ENCODE measurements at places on chromosomes 5 and 9.

- no peaks in the 10 kb centered on the region for H3K4me1 ChIP-seq
- no peak overlapping the region for H3K27ac ChIP-seq
- H3K27me3 ChIP-seq = peaks cover 7% of the 10 kb centered on the region
- H3K36me3 ChIP-seq = no peaks in the 10 kb centered on the region
Observed at GRCh38 chr9:130431536-130432303, 13.0 kb upstream of the ASS1 start.

GRCh38 chr9:127492616-127493015 is 41.3 kb downstream of the LRSAM1 start:
- H3K4me3 ChIP-seq = no peak overlapping the region
- H3K27me3 ChIP-seq = no peaks in the 10 kb centered on the region
- peaks cover 6% of the 10 kb centered on the region for H3K4me1 ChIP-seq

DNA sequence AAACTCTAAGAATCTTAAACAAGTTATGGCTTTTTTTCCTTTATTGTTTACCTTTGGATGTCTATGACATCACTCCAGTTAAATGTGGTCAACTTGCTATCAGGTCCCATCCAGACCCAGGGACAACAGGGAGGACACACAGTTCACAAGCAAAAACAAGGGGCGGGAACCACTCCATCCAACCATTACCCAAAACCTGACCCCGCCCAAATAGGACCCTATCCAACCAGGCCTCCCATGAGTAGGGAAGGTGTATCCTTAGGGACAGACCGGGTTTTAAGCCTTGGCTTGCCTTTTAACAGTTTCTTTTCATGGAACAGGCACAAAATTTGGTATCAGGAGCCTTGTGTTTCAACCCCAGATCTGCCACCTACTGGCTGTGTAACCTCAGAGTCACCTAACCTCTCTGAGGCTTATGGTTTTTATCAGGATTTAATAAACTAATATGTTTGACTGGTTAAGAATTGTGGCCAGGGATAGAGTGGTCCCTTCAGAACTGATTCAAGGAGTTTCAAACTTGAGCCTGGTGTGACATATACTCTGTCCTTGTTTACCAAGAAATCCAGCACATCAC is 127.7 kb upstream of the RAD23B start:
- no peak overlapping the region for H3K4me3 ChIP-seq
- no peak for DNase-seq
- no peaks in the 10 kb centered on the region for H3K4me1 ChIP-seq
- no peaks in the 10 kb centered on the region for H3K27me3 ChIP-seq
- H3K36me3 ChIP-seq = no peaks in the 10 kb centered on the region
- H3K27ac ChIP-seq = no peak overlapping the region

GRCh38 chr5:178068293-178068692 is 45.0 kb upstream of the N4BP3 start:
- H3K27me3 ChIP-seq = no peaks in the 10 kb centered on the region
- no peak overlapping the region for H3K4me3 ChIP-seq
- no peaks in the 10 kb centered on the region for H3K4me1 ChIP-seq
- DNase-seq = no peak

DNA sequence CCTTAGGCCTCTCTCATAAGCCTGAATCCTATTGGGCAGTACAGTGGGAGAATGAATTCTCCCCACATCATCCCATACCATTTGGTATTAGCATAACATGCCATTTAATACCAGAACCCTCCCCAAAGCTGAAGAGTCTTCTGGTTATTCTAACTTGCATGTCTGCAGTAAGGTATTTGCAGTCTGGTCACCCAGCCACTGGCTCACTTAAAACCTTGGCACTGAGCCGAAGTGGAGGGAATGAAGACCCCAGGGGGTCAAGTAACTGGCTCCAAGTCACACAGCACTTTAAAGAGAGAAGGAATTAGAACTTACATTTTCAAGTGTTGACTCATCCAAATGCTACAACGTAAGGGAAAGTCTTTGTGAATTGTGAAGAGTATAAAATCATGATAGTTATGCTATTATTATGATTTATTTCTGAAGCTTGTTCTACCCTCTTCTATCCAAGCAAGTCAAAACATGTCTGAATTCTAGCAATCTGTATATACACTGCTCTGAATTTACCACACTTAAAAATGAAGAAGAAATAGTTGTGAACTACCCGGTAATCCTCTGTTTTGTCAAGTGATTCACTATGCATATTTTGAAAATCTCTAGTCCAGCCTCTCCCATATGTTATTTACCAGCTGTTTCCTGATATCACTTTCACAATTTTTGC is 28.5 kb downstream of the GLRA1 start:
- H3K36me3 ChIP-seq = no peaks in the 10 kb centered on the region
- no peak overlapping the region for H3K4me3 ChIP-seq
- no peak overlapping the region for H3K27ac ChIP-seq
- no peaks in the 10 kb centered on the region for H3K27me3 ChIP-seq
- no peak for DNase-seq
- H3K4me1 ChIP-seq = peaks cover 16% of the 10 kb centered on the region

DNA sequence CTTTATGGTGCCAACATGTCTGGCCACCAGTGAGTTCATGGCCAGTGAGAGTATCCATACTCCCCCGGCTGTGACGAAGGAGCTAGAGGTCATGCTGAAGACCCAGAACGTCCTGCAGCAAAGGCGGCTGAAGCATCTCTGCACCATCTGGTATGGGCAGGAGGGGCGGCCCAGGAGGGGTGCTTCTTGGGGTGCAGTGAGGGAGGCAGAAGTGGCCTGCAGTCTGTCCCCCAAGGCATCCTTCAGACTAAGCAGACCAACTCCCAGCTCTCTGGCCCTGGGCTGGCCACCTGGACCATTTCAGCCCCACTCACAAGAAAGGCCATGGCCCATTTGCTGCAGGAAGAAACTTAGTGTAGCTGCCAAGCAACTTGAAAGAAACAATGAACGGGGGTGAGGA is 11.0 kb downstream of the CCDC180 start:
- DNase-seq = no peak
- no peaks in the 10 kb centered on the region for H3K27me3 ChIP-seq
- no peaks in the 10 kb centered on the region for H3K4me1 ChIP-seq
- no peak overlapping the region for H3K4me3 ChIP-seq

DNA sequence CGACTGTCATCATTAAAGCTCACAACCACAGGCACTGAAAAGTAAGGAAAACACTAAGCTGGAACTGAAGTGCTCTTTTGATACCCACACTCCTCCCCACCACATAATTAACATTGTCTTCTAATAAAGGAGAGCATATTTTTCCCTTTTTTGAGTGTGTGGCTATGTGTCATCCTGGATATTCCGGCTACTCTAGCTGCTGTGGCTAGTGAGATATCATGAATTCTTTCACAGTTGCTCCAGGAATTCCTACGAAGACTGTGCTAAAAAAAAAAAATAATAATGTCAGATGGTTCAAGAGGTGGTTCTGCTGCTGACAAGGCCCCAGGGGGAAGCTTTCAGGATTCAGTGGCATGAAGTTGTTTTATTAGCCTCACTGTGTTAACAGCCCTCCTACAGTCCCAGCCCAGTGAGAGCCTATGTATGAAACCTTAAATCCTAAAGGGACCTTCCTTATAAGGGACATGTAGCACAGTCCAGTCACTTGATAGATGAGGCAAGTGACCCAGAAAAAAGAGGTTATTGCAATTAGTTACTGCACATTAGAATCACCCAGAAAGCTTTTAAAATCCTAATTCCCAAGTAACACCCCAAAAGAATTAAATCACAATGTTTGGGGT is 46.6 kb downstream of the TMEM252 start:
- H3K4me1 ChIP-seq = no peaks in the 10 kb centered on the region
- H3K36me3 ChIP-seq = no peaks in the 10 kb centered on the region
- H3K27ac ChIP-seq = peak overlapping the region; percentile 45
- no peak for DNase-seq
- H3K27me3 ChIP-seq = no peaks in the 10 kb centered on the region

GRCh38 chr5:21680196-21680595 is 1172.9 kb downstream of the CDH12 start:
- H3K4me1 ChIP-seq = no peaks in the 10 kb centered on the region
- DNase-seq = no peak
- no peaks in the 10 kb centered on the region for H3K36me3 ChIP-seq
- H3K4me3 ChIP-seq = no peak overlapping the region

DNA sequence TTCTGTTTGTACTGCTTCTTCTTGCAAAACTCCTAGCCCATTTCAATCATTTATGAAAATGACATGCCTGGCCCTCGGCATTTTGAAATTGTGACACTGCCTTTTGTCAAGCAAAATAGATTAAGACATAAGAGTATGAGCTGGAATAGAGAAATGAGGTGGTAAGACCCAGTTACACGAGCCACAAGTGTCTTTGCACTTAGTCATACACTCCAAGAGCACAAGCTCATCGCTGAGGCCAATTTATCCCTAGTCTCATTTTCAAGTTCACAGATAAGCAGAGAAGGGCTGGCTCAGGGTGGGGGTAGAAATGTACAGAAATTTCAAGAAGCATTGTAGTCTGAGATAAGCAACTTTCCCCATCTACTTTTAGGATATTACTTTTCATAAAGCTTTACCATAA is 40.6 kb upstream of the MAP1B start:
- H3K4me3 ChIP-seq = no peak overlapping the region
- H3K27ac ChIP-seq = no peak overlapping the region
- H3K4me1 ChIP-seq = no peaks in the 10 kb centered on the region
- DNase-seq = no peak
- no peaks in the 10 kb centered on the region for H3K36me3 ChIP-seq

GRCh38 chr5:157266286-157267007 is 524 bp downstream of the CYFIP2 start:
- no peak for DNase-seq
- peak overlapping the region; percentile 70 for H3K4me3 ChIP-seq
- H3K27me3 ChIP-seq = no peaks in the 10 kb centered on the region
- H3K36me3 ChIP-seq = no peaks in the 10 kb centered on the region
- H3K4me1 ChIP-seq = peaks cover 21% of the 10 kb centered on the region

DNA sequence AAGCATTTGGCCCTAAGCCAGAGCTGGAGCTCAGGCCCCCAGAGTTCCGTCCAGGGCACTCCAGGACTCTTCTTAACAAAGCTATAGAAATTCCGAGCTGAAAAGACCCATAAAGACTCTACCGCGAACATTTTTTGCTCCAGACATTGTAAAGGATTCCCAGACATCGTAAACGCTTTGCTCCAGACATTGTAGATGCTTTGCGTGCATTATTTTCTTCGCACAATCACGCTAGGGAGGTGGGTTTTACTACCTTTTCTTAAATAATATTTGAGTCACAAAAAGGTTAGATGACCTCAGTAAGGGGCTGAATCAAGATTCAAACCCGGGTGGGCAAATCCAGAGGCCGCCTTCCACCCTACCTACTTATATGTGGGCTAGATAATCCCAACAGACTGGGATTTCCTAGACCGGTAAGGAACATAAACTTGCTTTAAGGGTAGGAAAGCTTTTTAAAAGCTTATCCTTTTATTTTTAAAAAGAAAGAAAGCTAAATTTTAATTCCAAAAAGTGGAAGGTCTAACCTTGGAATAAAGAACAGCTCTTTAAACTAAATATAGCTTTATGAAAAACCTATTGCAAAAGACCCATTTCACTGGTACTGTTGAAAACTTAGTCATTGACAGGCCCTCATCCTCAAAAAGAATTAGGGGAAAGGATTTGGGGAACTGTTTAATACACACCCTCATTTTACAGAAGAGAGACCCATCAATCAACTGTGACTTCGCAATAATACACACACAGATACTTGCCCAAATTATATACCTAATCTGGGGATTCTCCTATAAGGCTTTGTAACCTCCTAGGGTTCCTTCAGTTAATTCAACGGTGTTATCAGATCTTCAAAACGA is 822 bp upstream of the TNIP1 start:
- H3K4me1 ChIP-seq = peaks cover 61% of the 10 kb centered on the region
- H3K27me3 ChIP-seq = no peaks in the 10 kb centered on the region
- H3K4me3 ChIP-seq = peak overlapping the region; percentile 98
- DNase-seq = no peak
